ENCODE measurements at places on chromosomes 3 and 15.

DNA sequence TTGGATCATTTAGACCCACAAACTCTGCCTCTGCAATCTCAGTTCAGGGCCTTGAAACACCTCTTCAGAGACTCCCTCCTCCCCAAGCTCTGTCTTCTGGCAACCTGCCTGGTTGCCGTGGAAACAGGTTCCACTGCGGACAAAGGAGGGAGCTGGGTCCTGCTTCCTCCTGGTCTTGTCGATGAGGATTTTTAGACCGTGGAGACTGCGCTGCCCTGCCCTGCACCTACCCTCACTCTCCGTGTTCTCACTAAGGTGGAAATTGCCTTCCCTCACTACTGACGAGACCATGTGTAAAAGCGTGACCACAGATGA, at the start of gene RTP1:
TSS of gene RTP1 (plus strand) at position 152 of the 315 bp plus-strand sequence. CDS start at position 182, 30 bp downstream.
- DNase-seq = no peak

- no peak for DNase-seq
Observed at GRCh38 chr15:25870938-25871337, 7.8 kb upstream of the ATP10A start.

DNA sequence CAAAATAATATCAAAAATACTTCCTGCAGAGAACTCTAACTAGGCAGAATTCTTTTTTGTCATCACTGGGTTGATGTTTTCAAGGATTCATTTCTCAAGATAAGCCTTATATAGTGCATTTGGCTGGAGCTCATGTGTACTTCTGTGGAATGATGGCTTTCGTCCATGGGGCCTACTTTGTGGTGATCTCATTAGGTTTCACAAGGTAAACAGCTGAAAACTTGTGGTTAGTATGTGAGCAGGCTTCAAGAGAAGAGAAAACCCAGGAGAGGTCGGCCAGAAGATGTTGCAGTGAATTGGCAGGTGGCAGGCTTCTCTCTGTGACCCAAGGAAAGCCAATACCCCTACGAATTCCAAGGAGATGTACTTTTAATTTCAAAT, 121.4 kb upstream of the PHLDB2 start:
- DNase-seq = no peak

DNA sequence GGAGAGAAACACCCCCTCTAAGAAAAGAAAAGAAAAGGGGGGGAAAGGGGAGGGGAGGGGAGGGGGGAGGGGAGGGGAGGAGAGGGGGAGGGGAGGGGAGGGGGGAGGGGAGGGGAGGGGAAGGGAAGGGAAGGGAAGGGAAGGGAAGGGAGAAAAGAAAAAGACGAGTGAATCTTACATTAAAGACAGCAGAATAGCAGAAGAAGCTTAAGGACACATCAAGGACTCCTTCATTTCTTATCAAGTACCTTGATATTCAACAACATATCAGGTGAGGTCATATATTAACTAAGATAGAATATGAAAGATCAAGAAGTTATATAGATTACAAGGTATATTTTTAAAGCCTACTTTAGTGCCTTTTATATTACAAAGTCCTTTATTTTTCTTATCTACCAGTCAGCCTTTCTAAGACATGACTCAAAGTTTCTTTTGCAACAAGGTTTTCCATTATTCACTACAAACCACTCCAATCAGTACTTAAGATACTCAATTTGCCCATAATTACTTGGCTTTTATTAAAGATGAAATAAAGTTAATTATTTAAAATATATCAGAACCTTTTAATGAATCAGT, 17.7 kb upstream of the AADAC start:
- DNase-seq = no peak

DNA sequence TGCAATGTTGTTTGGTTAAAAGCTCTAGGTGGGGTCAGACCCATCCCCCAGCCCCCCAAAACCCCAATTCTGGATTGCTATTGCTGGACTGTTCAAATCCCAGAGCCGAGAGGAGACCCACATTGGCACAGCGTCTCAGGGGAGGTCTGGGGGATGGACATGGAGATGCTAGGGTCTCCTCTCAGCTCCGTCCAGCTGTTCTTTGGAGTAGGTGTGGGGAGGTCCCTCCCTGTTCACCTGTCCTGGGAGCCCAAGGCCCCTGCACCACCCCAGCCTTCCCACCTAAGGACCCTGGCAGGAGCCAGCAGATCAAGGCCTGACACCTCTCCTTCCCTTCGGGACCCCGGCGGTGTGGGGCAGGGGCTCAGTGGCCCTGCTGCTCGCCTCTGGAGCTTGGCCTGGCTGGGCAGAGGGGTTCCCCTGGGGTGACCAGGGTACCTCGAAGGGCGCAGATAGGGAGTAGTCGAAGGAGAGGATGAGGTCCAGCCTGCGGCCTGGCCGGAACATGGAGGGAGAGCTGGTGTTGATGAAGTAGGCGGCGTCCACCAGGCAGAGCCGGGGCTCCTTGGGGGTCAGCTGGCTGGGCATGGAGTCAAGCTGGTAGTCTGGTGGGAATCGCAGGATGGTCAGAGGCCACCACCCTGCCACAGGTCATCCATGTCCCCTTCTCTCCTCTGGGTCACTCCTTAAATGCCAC, 23.9 kb downstream of the PLA2G4D start:
- DNase-seq = no peak

DNA sequence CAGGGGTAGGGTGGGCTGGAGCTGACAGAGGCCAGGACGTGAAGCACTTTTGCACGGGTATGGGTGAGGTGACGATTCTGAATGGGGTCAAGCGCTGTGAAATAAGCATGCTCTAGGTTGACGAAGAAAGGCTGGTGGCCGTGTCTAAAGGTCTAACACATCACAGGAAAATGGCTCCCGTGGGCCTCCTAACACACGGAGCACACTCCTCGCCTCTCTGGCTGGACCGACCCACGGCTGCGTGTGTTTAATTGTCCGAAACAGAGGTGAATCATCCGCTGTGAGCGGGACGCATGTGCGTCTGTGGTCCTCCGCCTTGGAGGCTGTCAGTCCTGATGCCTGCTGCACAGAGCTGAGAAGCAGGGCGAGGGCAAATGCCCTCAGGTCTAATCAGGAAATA, 130.6 kb downstream of the NSMCE3 start:
- DNase-seq = no peak

GRCh38 chr3:94043285-94043684, 14.9 kb upstream of the STX19 start:
- DNase-seq = no peak

GRCh38 chr3:130827486-130827885, 66.4 kb upstream of the ATP2C1 start:
- no peak for DNase-seq

GRCh38 chr15:77808075-77808474, 175.4 kb upstream of the LINGO1 start:
- DNase-seq = no peak
